A549 treated with Hydrocortisone at 1 μM for 4 hours (cell line): ENCODE measurements at places on chromosomes 6 and 20. TPM values are rescaled to one million over a fixed set of nuclear protein-coding genes. Genes with fewer than 3 reads are reported as not detected.

Gene XKR7
- 0.01 to 0.02 TPM in 2 of 5 replicates, not detected in the others for total RNA-seq

Gene ADGRF4
- 12.7 to 16.6 TPM (median 15.6 TPM) in 5 replicates for total RNA-seq

Gene TPBG
- 32.4 to 36.0 TPM (median 35.5 TPM) in 5 replicates for total RNA-seq

Gene SERPINB6
- 130 to 138 TPM (median 133 TPM) in 5 replicates for total RNA-seq

Gene RAB23
- 7.1 to 9.0 TPM (median 8.4 TPM) in 5 replicates for total RNA-seq

Gene NTSR1
- 0.06 to 0.17 TPM (median 0.08 TPM) in 5 replicates for total RNA-seq

Gene ZNF341
- total RNA-seq = 3.1 to 4.2 TPM (median 3.7 TPM) in 5 replicates

Gene VSX1
- 0.68 to 1.0 TPM (median 0.99 TPM) in 5 replicates for total RNA-seq

Gene GABRR2
- 0.06 to 0.09 TPM in 2 of 5 replicates, not detected in the others for total RNA-seq

Gene AKAP7
- 1.8 to 4.1 TPM (median 2.8 TPM) in 5 replicates for total RNA-seq

Gene PEX3
- total RNA-seq = 10.0 to 12.5 TPM (median 10.9 TPM) in 5 replicates

Gene RSPH4A
- 0.09 to 0.20 TPM (median 0.18 TPM) in 5 replicates for total RNA-seq

Gene LST1
- total RNA-seq = 0.37 TPM in 1 of 5 replicates, not detected in the others

Gene CRYBG1
- total RNA-seq = 0.50 to 0.73 TPM (median 0.56 TPM) in 5 replicates

Gene TMEM244
- not detected in 5 replicates for total RNA-seq

Gene OR2B6
- 0.15 to 0.31 TPM (median 0.18 TPM) in 3 of 5 replicates, not detected in the others for total RNA-seq

Gene HSF2
- total RNA-seq = 3.9 to 7.4 TPM (median 7.1 TPM) in 5 replicates

Gene SAMD3
- not detected in 5 replicates for total RNA-seq

Gene PRSS16
- total RNA-seq = 3.0 to 3.4 TPM (median 3.0 TPM) in 5 replicates

Gene ZNF334
- not detected in 5 replicates for total RNA-seq

Gene AGER
- total RNA-seq = 1.2 to 2.3 TPM (median 1.6 TPM) in 5 replicates

Gene HCRTR2
- total RNA-seq = not detected in 5 replicates

Gene C6orf58
- total RNA-seq = 0.12 to 0.18 TPM (median 0.18 TPM) in 3 of 5 replicates, not detected in the others

Gene KCNK16
- not detected in 5 replicates for total RNA-seq

Gene ENPP1
- total RNA-seq = 1.2 to 1.6 TPM (median 1.6 TPM) in 5 replicates

Gene CST9
- total RNA-seq = not detected in 5 replicates

Gene HLA-DQB1
- not detected in 5 replicates for total RNA-seq

Gene RAET1G
- 6.6 to 11.2 TPM (median 9.7 TPM) in 5 replicates for total RNA-seq

Gene KIAA0408
- total RNA-seq = 5.3 to 7.5 TPM (median 5.6 TPM) in 5 replicates

Gene IL17F
- total RNA-seq = not detected in 5 replicates

Gene C6orf89
- 14.5 to 19.4 TPM (median 17.1 TPM) in 5 replicates for total RNA-seq

Gene HCK
- total RNA-seq = 0.09 to 0.13 TPM (median 0.11 TPM) in 5 replicates

Gene ZNF391
- 0.07 to 0.29 TPM (median 0.16 TPM) in 5 replicates for total RNA-seq

Gene PBOV1
- not detected in 5 replicates for total RNA-seq
